Activated naive CD8-positive, alpha-beta T cell treated with anti-CD3 and anti-CD28 coated beads, Interleukin-2, amount 10 ng/mL, durations not matched to agents 7 days and 5 days (primary cell): ENCODE measurements at places on chromosomes 6 and 20. TPM values are rescaled to one million over a fixed set of nuclear protein-coding genes. Genes with fewer than 3 reads are reported as not detected.

Gene CALHM5
- total RNA-seq: not detected

GRCh38 chr20:13468166-13468565 lies 170.6 kb downstream of the TASP1 start:
- DNase-seq: no peak
- H3K4me1 ChIP-seq: no peaks in the 10 kb centered on the region

Gene PACRG
- 0.58 TPM for total RNA-seq

Gene CST4
- not detected for total RNA-seq

GRCh38 chr20:62506087-62506486 lies 30.3 kb upstream of the GATA5 start:
- no peaks in the 10 kb centered on the region for H3K27me3 ChIP-seq
- H3K4me3 ChIP-seq: no peak overlapping the region
- H3K4me1 ChIP-seq: peaks cover 9% of the 10 kb centered on the region
- no peak overlapping the region for H3K27ac ChIP-seq

DNA sequence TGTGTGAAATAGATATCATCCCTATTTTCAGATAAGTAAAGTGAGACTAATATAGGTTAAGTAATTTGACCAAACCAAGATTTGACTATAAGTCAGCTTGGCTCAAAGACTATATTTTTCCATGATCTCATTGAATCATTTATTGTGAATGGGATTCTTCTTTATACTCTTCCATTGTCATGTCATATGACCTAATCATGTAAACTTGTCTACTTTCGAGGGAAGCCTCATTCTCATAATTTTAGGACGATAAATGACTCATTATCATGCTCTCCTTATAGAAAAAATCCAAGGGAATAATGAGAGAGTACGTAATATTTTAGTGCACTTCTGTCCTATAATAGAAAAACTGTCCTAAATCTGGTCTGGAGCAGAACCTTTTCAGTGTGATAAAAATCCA lies 40.9 kb upstream of the CCN6 start:
- peaks cover 11% of the 10 kb centered on the region for H3K4me1 ChIP-seq
- no peaks in the 10 kb centered on the region for H3K27me3 ChIP-seq
- no peaks in the 10 kb centered on the region for H3K36me3 ChIP-seq
- DNase-seq: no peak
- no peak overlapping the region for H3K4me3 ChIP-seq
- no peak overlapping the region for H3K27ac ChIP-seq

GRCh38 chr6:56685102-56685733 lies 42.5 kb upstream of the DST start:
- DNase-seq: no peak
- no peaks in the 10 kb centered on the region for H3K4me1 ChIP-seq
- no peak overlapping the region for H3K4me3 ChIP-seq

- H3K27me3 ChIP-seq: peaks cover 93% of the 10 kb centered on the region
- H3K4me1 ChIP-seq: peaks cover 29% of the 10 kb centered on the region
- peak within 1 kb of the TSS; percentile 71 for H3K27ac ChIP-seq
- DNase-seq: peak; percentile 46
- peaks cover 4% of the 10 kb centered on the region for H3K36me3 ChIP-seq
Observed at GRCh38 chr6:108165714-108166663, at the start of gene NR2E1. Gene NR2E1, plus strand, starts transcription at chr6:108166022. Its CDS starts 744 bp downstream, at chr6:108166766.

DNA sequence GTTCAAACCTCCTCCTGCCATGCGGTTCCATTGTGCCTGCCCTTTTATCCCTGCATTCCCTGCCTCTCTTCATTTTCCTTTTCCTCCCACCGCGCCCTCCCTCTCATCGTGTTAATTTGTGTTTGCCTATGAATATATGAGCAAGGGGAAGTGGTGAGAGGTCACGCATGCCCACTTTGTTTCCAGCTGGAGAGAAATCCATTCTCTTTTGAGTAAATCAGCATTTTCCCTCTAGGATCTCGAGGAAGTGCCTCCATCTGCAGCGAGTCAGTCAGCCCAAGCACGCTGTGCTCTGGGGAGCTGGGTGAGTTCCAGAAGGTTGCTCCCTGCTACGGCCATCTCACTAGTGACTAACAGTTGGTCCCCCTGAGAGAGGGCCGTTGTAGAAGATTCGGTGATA lies 42.9 kb downstream of the CDH26 start:
- no peaks in the 10 kb centered on the region for H3K36me3 ChIP-seq
- peaks cover 3% of the 10 kb centered on the region for H3K27me3 ChIP-seq
- H3K4me1 ChIP-seq: no peaks in the 10 kb centered on the region
- no peak overlapping the region for H3K4me3 ChIP-seq

- no peak overlapping the region for H3K27ac ChIP-seq
- no peak overlapping the region for H3K4me3 ChIP-seq
- no peak for DNase-seq
- H3K27me3 ChIP-seq: peaks cover 2% of the 10 kb centered on the region
- H3K36me3 ChIP-seq: no peaks in the 10 kb centered on the region
Observed at GRCh38 chr6:168671863-168672546, 231.0 kb downstream of the SMOC2 start.

DNA sequence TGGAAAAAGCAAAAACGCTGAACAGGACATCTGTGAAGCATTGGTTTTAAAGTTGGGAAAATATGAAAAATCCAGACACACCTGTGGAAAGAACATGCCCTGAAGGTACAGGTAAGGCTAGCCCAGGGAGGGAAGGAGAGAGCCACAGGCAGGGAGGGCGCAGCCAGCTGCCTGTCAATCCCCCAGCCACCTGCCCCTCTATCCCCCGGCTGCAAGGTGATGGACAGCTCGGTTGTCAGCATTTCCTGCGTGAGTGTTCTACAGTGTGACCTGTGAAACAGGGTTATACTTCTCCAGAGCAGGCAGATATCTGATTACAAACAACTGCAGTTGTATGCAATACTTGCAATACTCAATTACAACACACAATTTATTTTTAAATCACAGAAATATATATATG lies 358.1 kb downstream of the SMOC2 start:
- no peak for DNase-seq
- no peaks in the 10 kb centered on the region for H3K36me3 ChIP-seq
- no peaks in the 10 kb centered on the region for H3K4me1 ChIP-seq
- H3K4me3 ChIP-seq: no peak overlapping the region
- no peak overlapping the region for H3K27ac ChIP-seq
- no peaks in the 10 kb centered on the region for H3K27me3 ChIP-seq

- DNase-seq: no peak
- H3K4me3 ChIP-seq: no peak overlapping the region
- H3K27ac ChIP-seq: no peak overlapping the region
- H3K4me1 ChIP-seq: no peaks in the 10 kb centered on the region
- H3K27me3 ChIP-seq: no peaks in the 10 kb centered on the region
- no peaks in the 10 kb centered on the region for H3K36me3 ChIP-seq
Observed at GRCh38 chr6:161429921-161430490, 156.1 kb upstream of the AGPAT4 start.

Gene BPIFA1
- not detected for total RNA-seq

DNA sequence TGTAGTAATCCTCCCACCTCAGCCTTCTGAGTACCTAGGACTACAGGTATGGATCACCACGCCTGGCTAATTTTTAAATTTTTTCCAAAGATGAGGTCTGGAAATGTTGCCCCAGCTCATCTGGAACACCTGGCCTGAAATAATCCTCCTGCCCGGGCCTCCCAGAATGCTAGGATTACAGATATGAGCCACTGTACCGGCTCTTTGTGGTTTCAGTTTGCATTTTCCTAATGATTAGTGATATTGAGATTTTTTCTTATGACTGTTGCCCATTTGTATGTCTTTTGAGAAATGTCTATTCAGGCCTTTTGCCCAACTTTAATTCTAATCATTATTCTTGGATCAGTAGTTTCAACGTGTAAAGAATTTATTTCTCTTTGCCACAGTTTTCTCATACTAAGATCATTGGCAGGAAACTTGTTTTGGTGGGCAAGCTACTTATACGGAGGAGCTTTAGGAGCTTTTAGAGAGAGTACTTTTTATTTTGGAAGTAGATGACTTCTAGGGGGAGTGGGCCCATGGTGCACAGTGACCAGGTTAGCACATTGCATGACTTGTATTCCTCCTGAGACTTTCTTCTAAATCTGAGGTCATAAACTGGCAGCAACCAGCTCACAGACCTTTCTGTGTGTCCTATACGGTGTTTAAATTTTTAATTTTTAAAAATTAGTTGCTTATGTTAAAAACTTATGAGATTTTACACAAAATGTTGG lies 62.3 kb downstream of the STK4 start:
- H3K27me3 ChIP-seq: no peaks in the 10 kb centered on the region
- H3K4me1 ChIP-seq: peaks cover 32% of the 10 kb centered on the region
- H3K4me3 ChIP-seq: no peak overlapping the region

- no peak overlapping the region for H3K27ac ChIP-seq
- H3K4me1 ChIP-seq: no peaks in the 10 kb centered on the region
- no peak overlapping the region for H3K4me3 ChIP-seq
- no peaks in the 10 kb centered on the region for H3K27me3 ChIP-seq
- peaks cover 21% of the 10 kb centered on the region for H3K36me3 ChIP-seq
Observed at GRCh38 chr6:157203312-157203744, 120.0 kb downstream of the TMEM242 start.

Gene GSTA4
- 3.1 TPM for total RNA-seq

GRCh38 chr6:89630488-89630887 lies 8.1 kb downstream of the LYRM2 start:
- H3K4me3 ChIP-seq: no peak overlapping the region
- H3K27ac ChIP-seq: no peak overlapping the region
- peaks cover 33% of the 10 kb centered on the region for H3K36me3 ChIP-seq
- no peaks in the 10 kb centered on the region for H3K27me3 ChIP-seq
- no peak for DNase-seq
- peaks cover 3% of the 10 kb centered on the region for H3K4me1 ChIP-seq

Gene PROKR2
- not detected for total RNA-seq

- H3K27me3 ChIP-seq: peaks cover 22% of the 10 kb centered on the region
- H3K4me3 ChIP-seq: no peak overlapping the region
- H3K27ac ChIP-seq: no peak overlapping the region
- DNase-seq: no peak
Observed at GRCh38 chr6:105162377-105162776, 17.4 kb downstream of the POPDC3 start.

DNA sequence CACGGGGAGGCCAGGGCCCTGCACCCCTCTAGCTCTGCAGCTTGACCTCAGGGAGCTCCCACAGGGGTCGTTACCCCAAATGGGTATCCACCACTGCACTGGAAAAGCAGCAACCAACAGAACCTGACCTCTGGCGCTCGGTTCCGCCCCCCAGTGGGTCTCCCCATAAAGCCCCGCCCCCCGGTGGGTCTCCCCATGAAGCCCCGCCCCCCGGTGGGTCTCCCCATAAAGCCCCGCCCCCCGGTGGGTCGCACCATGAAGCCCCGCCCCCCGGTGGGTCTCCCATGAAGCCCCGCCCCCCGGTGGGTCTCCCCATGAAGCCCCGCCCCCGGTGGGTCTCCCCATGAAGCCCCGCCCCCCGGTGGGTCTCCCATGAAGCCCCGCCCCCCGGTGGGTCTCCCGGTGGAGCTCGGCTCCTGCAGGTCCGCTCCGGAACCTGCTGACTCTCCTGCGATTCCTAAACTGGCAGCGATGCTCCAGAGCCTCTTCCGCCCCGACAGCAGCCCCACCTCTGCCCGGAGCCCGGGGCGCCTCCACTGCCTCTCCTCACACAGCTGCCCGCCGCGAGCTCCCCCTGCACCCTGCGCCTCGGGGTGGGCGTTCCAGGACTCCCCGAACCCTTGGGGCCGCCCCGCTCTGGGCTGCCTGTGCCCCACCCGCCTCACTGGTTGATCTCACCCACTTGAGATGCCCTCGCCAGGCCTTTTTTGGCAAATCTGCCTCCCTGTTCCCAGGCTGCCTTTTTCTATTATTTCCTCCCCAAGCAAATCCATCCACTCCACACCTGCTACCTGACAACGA lies 12.1 kb downstream of the SLC2A4RG start:
- no peaks in the 10 kb centered on the region for H3K36me3 ChIP-seq

Gene ANGPT4
- not detected for total RNA-seq

Gene KCNK16
- not detected for total RNA-seq

Gene CFAP61
- not detected for total RNA-seq

Gene TSHZ2
- total RNA-seq: 0.54 TPM

Gene CHRNA4
- total RNA-seq: not detected

GRCh38 chr6:137001299-137001976 lies 43.3 kb downstream of the IL20RA start:
- H3K27me3 ChIP-seq: peaks cover 42% of the 10 kb centered on the region
- no peak overlapping the region for H3K27ac ChIP-seq
- H3K4me3 ChIP-seq: no peak overlapping the region
- DNase-seq: no peak
- no peaks in the 10 kb centered on the region for H3K4me1 ChIP-seq

GRCh38 chr20:38275815-38276550 lies 15.4 kb upstream of the KIAA1755 start:
- H3K27me3 ChIP-seq: peaks cover 17% of the 10 kb centered on the region
- H3K36me3 ChIP-seq: no peaks in the 10 kb centered on the region
- H3K4me3 ChIP-seq: no peak overlapping the region
- H3K4me1 ChIP-seq: peaks cover 2% of the 10 kb centered on the region
- DNase-seq: no peak

Gene ZSCAN23
- 2.9 TPM for total RNA-seq

- no peak overlapping the region for H3K27ac ChIP-seq
- no peaks in the 10 kb centered on the region for H3K4me1 ChIP-seq
- no peak for DNase-seq
- H3K4me3 ChIP-seq: no peak overlapping the region
Observed at GRCh38 chr6:161511447-161512095, 237.7 kb upstream of the AGPAT4 start.

GRCh38 chr6:158911746-158912480 lies 88.1 kb downstream of the RSPH3 start:
- H3K27me3 ChIP-seq: no peaks in the 10 kb centered on the region
- peak overlapping the region; percentile 65 for H3K4me3 ChIP-seq
- peak overlapping the region; percentile 64 for H3K27ac ChIP-seq

Gene ZC2HC1B
- total RNA-seq: not detected

- peak overlapping the region; percentile 71 for H3K27ac ChIP-seq
- peak; percentile 43 for DNase-seq
- peaks cover 13% of the 10 kb centered on the region for H3K4me1 ChIP-seq
- peak overlapping the region; percentile 65 for H3K4me3 ChIP-seq
- peaks cover 68% of the 10 kb centered on the region for H3K27me3 ChIP-seq
- H3K36me3 ChIP-seq: peaks cover 2% of the 10 kb centered on the region
Observed at GRCh38 chr6:1312473-1313367, 822 bp downstream of the FOXQ1 start.

Gene TBX18
- not detected for total RNA-seq

Gene PBOV1
- not detected for total RNA-seq

DNA sequence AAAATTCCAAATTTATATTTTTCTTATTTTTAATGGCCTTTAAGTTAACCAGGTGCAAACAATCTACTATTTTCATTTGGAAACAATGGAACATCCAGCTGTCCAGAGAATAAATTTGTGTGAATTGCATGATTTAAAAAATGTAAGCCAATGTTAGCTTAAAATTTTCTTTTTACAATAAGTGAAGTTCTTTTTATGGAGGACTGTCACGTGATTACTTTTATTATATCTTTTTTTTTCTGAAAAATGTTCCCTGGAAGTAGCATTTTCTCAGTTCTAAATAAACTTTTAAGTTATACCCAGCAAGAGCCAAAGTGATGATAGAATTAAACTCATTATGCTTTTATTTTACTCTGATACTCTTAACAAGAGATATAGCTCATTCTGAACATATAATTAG lies 267.7 kb upstream of the SLC35B3 start:
- H3K36me3 ChIP-seq: no peaks in the 10 kb centered on the region
- H3K4me1 ChIP-seq: peaks cover 1% of the 10 kb centered on the region
- no peaks in the 10 kb centered on the region for H3K27me3 ChIP-seq
- H3K4me3 ChIP-seq: no peak overlapping the region
- DNase-seq: no peak
- no peak overlapping the region for H3K27ac ChIP-seq

- no peaks in the 10 kb centered on the region for H3K36me3 ChIP-seq
- peaks cover 7% of the 10 kb centered on the region for H3K27me3 ChIP-seq
- H3K4me1 ChIP-seq: no peaks in the 10 kb centered on the region
- no peak overlapping the region for H3K4me3 ChIP-seq
Observed at GRCh38 chr6:157688960-157689599, 134.0 kb upstream of the SNX9 start.

- no peaks in the 10 kb centered on the region for H3K36me3 ChIP-seq
- no peak overlapping the region for H3K27ac ChIP-seq
- no peaks in the 10 kb centered on the region for H3K4me1 ChIP-seq
- H3K4me3 ChIP-seq: no peak overlapping the region
- DNase-seq: no peak
Observed at GRCh38 chr20:58718121-58718563, 25.5 kb downstream of the NPEPL1 start.
